Stimulated activated CD4-positive, alpha-beta T cell treated with anti-CD3 and anti-CD28 coated beads, Interleukin-1b, Interleukin-23, amount 100 ng/mL, for 1 hour (primary cell): ENCODE measurements at places on chromosomes 3 and 15.

GRCh38 chr3:111070772-111071256, 802 bp upstream of the NECTIN3 start:
- DNase-seq = no peak

- peak; percentile 9 for DNase-seq
Measured at GRCh38 chr3:30693470-30694120, 87.2 kb downstream of the TGFBR2 start.

GRCh38 chr3:64739971-64740631, 52.3 kb upstream of the ADAMTS9 start:
- no peak for DNase-seq

GRCh38 chr3:38599886-38600285, 49.6 kb downstream of the SCN5A start:
- DNase-seq = no peak

- DNase-seq = no peak
Measured at GRCh38 chr3:108548304-108548703, 37.9 kb upstream of the MYH15 start.

DNA sequence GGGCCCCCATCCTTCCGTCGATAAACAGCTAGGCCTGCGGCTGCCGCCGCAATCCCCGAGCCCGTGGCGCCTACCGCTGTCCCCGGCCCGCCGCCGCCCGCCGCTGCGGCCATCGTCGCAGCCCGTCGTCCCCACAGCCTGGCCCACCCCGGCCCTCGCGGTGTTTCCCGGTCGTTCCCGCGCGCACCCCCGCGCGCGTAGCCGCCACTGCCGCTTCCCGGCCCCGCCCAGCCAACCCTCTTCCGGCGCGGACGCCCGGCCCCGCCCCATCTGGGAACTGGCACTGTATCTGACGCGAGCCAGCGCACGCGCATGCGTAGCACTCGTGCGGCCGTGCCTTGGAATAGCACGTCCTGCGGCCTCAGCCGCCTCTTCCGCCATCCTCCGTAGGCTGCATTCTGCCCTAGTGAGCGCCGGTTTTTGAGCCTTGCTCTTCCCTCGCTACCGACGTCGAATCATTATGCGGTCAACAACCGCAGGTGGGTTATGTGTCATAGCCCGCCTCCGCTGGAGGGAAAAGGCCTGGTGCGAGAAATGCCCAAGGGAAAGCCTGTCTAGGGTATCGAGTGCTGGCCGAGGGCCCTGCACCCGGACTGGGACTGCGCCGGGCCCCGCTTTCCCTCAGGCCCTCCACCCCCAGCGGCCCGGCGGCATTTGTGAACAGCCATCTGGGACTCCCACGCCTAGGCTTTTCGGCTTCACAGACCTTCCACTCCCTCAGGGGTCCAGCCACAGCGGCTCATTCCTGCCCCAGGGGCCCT, at the start of gene SMARCC1:
Gene SMARCC1, minus strand, starts transcription at position 209 of the 761 bp plus-strand sequence. Its CDS starts 96 bp downstream, at position 113.
- peak; percentile 90 for DNase-seq

- no peak for DNase-seq
Measured at GRCh38 chr3:15207836-15208504, 1.9 kb downstream of the CAPN7 start.

GRCh38 chr15:92781925-92782453, 118.1 kb upstream of the CHD2 start:
- no peak for DNase-seq

DNA sequence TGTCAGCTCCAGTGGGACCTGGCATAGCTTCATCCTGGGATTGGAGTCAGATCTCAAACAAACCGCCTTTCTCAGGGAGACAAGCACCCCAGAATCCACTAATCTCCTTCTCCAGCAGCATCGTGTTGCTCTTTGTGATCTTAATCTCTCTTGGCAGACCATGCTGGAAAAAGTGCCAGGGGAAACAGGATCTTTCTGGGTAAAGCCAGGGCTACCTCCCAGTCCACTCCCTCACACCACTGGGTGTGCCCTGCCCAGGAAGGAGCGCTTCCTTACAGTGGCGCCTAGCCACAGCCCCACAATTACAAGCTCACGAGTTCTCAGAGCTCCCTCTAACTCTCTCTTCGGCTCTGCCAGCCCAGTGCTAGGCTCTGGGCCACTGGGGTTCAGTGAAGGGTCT, 32.2 kb downstream of the RPLP1 start:
- no peak for DNase-seq

DNA sequence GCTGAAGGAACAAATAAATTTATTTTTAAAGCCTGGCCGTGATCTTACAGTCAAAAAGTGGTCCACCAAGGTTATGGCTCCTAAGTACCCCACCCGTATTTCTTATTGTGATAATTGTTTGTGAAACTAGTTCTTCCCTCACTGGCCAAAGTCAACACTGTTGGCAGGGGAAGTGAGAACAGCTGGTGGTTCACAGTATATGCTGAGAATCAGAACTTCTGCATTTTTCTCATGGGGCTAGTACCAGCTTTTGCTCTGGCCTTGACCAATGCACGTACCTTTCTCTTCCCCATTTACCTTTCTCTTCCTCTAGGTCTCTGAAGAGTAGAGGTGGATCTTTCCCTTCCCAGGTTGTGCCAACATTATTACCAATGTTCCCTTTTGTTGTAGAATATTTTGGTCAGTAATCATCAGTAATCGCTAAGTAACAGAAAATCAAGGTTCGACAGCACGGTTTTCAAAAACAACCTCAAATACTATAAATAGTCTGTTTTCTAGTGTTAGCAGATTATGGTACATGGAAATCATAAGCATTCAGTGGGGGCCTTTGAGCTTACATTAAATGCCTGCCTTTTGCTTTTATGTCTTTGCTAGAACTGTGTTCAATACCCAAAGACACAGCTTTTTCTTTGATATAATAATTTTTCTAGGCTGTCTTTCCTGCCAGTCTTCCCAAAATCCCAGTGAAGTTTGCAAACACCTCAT, 268.0 kb downstream of the LPP start:
- no peak for DNase-seq

- DNase-seq = no peak
Measured at GRCh38 chr15:99976811-99977271, 243.6 kb upstream of the LYSMD4 start.

DNA sequence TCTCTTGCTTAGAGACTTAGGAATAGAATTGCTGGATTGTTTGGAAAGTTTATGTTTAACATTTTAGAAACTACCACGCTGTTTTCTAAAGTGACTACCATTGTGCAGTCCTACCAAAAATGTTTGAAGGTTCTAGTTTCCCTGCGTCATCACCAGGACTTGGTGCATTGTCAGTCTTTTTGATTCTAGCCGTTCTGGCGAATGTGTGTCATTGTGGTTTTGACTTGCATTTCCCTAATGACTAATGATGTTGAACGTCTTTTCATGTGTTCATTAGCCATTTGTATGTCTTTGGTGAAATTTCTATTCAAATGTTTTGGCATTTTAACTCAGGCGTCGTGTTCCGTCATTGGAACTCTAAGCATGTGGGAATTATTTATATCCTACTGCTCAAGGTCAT, 58.0 kb downstream of the CHD2 start:
- peak; percentile 22 for DNase-seq

- DNase-seq = no peak
Measured at GRCh38 chr3:141151439-141151838, 80.2 kb upstream of the PXYLP1 start.

DNA sequence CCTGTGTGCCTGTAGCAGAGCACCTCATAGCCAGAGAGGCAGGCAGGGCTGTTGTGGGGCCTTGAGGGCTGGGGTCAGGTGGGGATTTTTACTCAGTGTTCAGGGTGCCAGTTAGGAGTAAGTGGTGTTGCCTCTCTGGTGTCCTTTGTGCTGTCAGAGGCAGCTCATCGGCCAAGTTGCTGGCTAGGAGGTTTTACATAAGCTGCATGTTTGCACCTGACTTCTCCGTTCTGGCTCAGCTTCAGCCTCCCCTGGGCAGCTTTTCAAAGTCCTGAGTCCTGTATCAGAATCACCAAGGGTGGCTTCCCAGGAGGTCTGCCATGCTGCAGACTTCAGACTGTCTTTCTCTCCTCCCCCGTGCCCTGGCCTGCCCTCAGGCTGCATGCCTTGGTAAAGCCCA, 242.6 kb upstream of the TPM1 start:
- DNase-seq = no peak

DNA sequence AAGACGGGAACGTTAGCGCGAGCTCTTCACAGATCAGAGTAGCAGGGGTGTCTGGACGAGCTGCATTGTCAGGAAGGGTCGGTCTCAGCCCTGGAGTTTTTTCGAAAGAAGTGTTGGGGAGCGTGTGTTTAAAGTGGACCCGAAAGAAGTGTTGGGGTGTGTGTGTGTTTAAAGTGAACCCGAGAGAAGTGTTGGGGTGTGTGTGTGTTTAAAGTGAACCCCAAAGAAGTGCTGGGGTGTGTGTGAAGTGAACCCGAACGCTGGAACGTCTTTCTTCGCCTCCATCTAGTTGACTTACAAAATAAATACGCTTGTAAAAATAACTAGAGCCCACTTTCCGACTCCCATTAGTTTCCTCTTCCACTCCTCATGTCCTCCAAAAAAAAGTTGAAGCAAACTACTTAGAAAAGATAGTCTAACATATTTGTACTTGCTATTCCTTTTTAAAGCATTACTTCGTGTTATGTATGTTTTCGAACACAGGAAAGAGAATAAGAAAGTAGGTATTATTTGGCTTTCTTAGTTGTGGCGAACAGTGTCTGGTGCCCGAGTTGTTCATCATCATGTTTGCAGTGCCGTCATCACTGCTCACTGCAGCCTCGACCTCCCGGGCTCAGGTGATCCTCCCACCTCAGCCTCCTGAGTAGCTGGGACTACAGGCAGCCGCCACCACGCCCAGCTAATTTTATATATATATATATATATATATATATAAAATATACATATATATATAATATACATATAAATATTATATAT, 1.0 kb downstream of the LRCH3 start:
- no peak for DNase-seq

- no peak for DNase-seq
Measured at GRCh38 chr3:49410846-49411534, 786 bp downstream of the RHOA start.

DNA sequence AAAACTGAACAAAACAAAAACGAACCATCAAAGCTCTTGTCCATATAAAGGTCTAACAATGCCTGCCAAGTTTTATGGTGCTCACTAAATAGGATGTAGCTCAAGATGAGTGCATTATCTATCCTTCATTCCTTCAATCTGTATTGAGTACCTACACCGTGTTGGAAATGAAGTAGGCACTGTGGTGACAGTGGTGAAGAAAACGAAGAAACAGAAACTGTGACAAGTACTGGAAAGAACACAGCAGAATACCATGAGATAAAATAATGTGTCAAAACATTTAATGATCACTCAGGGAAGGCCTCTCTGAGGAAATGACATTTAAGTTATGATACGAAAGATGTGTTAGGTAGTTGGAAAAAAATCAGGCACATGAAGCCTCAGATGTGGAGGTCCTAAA, 36.2 kb downstream of the CBLB start:
- DNase-seq = no peak

- DNase-seq = peak; percentile 94
Measured at GRCh38 chr3:69051756-69052471, at the start of gene TMF1. Gene TMF1 (minus strand): TSS chr3:69052333. CDS start chr3:69052086, 247 bp downstream.

DNA sequence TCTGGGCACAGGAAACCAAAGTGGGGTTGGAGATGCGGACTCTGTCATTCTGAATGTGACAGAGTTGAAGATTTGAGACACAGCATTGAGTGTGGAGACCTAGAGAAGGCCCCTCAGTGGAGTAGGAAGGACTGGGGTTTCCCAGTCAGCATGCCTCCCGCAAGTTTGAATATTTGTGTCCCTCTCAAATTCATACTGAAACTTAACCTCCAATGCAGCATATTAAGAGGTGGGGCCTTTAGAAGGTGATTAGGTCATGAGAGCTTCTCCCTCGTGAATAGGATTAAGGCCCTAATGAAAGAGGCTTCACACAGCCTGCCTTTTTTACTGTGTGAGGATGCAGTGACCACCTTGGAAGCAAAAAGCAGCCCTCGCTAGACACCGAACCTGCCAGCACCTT, 8.0 kb downstream of the HDDC3 start:
- no peak for DNase-seq

DNA sequence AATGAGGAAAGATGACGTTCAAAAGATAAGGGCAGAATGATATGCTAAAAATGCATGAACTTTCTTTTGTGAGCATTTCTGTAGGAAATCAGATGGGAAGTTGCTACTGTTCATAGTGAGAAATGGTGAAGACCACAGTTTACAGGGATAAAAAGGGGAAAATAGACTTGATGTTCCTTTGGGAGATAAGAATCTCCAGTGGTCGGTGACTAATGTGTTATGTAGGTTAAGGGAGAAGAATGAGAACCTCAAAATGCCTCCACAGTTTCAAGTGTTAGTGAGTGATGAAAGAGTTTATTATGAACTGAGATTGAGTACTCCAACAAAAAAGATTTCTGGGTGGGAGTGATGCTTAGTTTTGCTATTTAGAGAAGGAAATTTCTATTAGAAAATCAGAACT, 247.2 kb downstream of the LSAMP start:
- no peak for DNase-seq

DNA sequence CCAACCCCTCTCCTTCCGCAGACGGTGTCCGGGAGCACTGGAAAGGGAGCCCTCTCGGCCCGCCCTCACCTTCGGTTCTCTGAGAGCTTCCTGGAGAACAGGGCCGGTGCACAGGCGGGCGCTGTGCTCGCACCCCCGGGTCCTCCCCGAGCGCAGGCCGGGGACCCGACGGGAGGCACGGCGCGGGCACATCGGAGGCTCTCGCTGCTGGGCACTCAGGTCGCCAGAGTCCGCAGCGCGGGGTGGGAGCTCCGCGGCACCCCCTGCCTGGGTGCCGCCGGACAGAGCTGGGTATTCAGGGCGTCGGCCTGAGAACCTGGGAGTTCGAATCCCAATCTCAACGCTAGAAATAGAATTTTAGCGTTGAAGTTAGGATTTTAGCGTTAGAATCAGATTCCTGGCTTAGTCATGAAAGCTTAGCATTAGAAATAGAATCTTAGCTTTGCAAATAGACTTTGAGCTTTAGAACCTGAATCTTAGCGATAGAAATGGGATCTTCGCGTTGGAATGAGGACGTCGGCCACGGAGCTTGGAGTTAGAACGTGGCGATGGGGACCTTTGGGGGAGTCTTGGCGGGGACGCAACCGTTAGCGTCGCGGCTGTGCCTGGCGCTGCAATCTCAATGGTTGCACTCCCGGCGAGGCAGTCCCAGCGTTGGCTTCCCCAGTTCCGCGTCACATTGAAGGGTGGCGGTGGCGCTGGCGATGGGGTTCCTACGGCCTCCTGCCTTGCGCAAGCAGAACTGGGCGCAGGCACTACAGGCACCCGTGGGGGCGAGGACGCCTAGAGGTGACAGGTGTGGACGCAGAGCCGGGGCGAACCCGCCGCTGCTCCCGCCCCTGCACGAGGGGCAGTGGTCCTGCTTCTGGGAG, 549 bp downstream of the TRH start:
- DNase-seq = peak; percentile 2

- DNase-seq = no peak
Measured at GRCh38 chr3:125062904-125063618, 7.3 kb upstream of the HEG1 start.

- no peak for DNase-seq
Measured at GRCh38 chr3:113625834-113626233, 70.6 kb downstream of the USF3 start.

DNA sequence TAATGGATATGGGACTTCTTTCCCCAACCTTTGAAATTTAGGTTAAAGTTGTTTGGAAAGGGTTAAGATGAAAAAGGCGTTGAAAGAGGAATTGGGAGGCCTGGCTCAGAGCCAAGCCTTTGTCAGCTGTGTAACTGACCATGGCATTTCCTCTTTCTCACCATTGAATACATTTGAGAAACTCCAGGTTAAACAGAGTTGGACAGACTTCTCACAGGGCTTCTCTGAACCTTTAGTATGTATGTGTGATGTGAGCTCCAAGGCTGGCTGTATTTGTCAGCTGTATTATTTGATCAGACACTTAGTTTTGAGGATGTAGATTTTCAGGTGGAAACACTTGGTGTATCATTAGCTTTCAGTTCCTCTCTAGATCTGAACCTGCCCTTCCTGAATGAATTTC, 136.4 kb upstream of the GOLGA6L4 start:
- no peak for DNase-seq

- DNase-seq = no peak
Measured at GRCh38 chr3:150913133-150913922, 8.1 kb upstream of the MINDY4B start.
